ENCODE measurements at places on chromosomes 4 and X.

DNA sequence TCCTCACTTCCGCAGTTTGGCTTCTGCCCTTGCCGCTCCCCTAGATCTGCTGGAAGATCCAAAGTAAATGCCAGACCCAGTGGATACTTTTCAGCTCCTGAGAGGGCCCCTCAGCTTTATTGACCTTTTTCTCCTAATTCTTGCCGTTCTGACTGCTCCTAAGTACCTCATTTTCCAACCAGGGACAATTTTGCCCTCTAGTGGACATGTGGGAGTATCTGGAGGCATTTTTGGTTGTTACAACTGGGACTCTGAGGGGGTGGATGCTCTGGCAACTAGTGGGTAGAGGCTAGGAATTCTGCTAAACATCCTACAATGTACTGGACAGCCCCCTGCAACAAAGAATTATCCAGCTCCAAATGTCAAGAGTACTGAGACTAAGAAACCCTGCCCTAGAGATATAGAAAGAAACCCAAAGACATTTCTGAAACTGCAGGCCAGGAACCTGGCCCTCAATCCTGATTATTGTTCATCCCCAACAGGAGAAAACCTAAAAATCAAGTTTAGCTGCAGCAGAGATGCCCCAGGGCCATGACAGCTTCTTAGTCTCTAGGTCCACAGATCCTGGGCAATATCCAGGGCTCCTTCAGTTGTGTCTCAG is 3.4 kb downstream of the TEX13B start:
- H3K36me3 ChIP-seq: no peaks in the 10 kb centered on the region
- no peak for DNase-seq
- no peaks in the 10 kb centered on the region for H3K4me1 ChIP-seq
- no peaks in the 10 kb centered on the region for H3K27me3 ChIP-seq
- H3K27ac ChIP-seq: peak overlapping the region; percentile 49
- no peak overlapping the region for H3K4me3 ChIP-seq

GRCh38 chr4:77433418-77433733 is 172.2 kb upstream of the CXCL13 start:
- H3K36me3 ChIP-seq: no peaks in the 10 kb centered on the region
- H3K4me3 ChIP-seq: no peak overlapping the region
- DNase-seq: peak; percentile 42

- H3K4me1 ChIP-seq: no peaks in the 10 kb centered on the region
- DNase-seq: no peak
- no peak overlapping the region for H3K4me3 ChIP-seq
- H3K27me3 ChIP-seq: no peaks in the 10 kb centered on the region
- no peak overlapping the region for H3K27ac ChIP-seq
Observed at GRCh38 chr4:11072999-11073398, 355.7 kb downstream of the HS3ST1 start.

GRCh38 chr4:185532293-185532692 is 3.0 kb downstream of the PDLIM3 start:
- no peak for DNase-seq
- no peaks in the 10 kb centered on the region for H3K4me1 ChIP-seq
- no peaks in the 10 kb centered on the region for H3K36me3 ChIP-seq
- peaks cover 50% of the 10 kb centered on the region for H3K27me3 ChIP-seq

GRCh38 chr4:112167794-112168193 is 22.5 kb downstream of the FAM241A start:
- peak overlapping the region; percentile 21 for H3K27ac ChIP-seq
- no peaks in the 10 kb centered on the region for H3K27me3 ChIP-seq
- H3K4me1 ChIP-seq: peaks cover 28% of the 10 kb centered on the region
- peak; percentile 42 for DNase-seq

DNA sequence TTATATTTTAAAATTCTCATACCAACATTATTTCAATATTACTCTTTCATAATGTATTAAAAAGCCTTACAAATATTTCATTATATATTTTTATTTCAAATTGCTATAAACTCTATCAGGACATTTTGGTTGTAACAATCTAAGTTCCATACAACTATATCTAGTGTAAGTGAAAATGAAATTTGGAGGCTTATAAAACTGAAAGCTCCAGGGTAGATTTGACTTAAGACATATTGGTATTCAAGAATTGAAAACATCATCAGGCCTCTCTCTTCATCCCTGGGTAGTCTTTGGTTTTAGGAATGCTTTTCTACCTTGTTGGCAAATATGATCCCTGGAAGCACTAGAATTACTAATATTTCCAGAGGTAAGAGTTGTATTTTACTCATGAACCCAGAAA is 342.6 kb downstream of the DTHD1 start:
- H3K36me3 ChIP-seq: no peaks in the 10 kb centered on the region
- no peak overlapping the region for H3K4me3 ChIP-seq
- H3K27me3 ChIP-seq: no peaks in the 10 kb centered on the region
- no peaks in the 10 kb centered on the region for H3K4me1 ChIP-seq
- DNase-seq: no peak
- no peak overlapping the region for H3K27ac ChIP-seq

DNA sequence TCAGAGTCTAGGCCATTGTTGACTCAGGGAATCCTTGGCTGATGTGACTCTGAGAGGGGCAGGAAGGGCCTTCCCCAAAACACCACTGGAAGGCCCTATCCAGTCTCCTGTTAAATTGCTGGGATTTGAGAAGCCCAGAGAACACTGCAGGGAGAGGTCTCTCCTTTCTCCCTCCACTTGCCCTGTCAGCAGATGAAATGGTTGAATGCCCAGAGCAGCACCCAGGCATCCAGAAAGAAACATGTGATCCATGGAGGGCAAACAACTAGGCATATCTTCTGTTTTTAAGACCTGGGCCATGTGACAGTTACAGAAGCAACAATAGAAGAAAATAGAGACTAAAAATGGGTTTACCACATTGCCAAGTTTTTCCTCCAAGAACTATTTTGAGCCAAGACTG is 291.1 kb downstream of the QDPR start:
- H3K27ac ChIP-seq: no peak overlapping the region
- no peaks in the 10 kb centered on the region for H3K4me1 ChIP-seq
- no peak overlapping the region for H3K4me3 ChIP-seq
- H3K27me3 ChIP-seq: no peaks in the 10 kb centered on the region
- no peak for DNase-seq
- H3K36me3 ChIP-seq: no peaks in the 10 kb centered on the region

DNA sequence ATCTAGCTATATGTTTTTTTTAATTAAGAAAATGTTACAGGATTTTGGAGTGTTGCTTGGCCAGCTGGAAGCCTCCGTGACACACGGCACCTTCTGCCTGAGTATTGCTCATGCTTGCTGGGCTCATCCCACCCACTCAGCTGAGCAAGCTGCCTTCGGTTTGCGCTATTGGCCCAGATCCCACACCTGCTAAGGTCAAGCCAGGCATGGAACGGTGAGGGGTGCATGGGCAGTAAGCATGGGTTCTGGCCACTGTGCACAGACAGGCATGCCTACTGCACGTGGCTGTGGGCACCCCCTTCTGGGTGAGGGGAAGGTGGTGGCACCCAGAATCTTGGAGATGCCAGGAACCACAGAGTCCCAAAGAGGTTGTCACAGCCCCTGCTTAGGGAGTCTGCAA is 1178.4 kb upstream of the PCDH7 start:
- H3K36me3 ChIP-seq: no peaks in the 10 kb centered on the region
- no peak for DNase-seq
- H3K27ac ChIP-seq: no peak overlapping the region
- no peak overlapping the region for H3K4me3 ChIP-seq

GRCh38 chr4:63717384-63717783 is 691.9 kb downstream of the TECRL start:
- no peaks in the 10 kb centered on the region for H3K4me1 ChIP-seq
- no peak overlapping the region for H3K4me3 ChIP-seq
- no peak overlapping the region for H3K27ac ChIP-seq
- no peaks in the 10 kb centered on the region for H3K36me3 ChIP-seq
- no peak for DNase-seq

GRCh38 chr4:156396534-156396933 is 442.9 kb upstream of the CTSO start:
- H3K36me3 ChIP-seq: no peaks in the 10 kb centered on the region
- no peak overlapping the region for H3K27ac ChIP-seq
- H3K4me1 ChIP-seq: no peaks in the 10 kb centered on the region
- H3K4me3 ChIP-seq: no peak overlapping the region
- no peak for DNase-seq

- no peaks in the 10 kb centered on the region for H3K36me3 ChIP-seq
- no peak for DNase-seq
- H3K27ac ChIP-seq: no peak overlapping the region
- no peak overlapping the region for H3K4me3 ChIP-seq
- H3K27me3 ChIP-seq: peaks cover 11% of the 10 kb centered on the region
- H3K4me1 ChIP-seq: no peaks in the 10 kb centered on the region
Observed at GRCh38 chr4:140653718-140654494, 85.1 kb upstream of the UCP1 start.

GRCh38 chrX:11197671-11198070 is 86.5 kb downstream of the HCCS start:
- no peaks in the 10 kb centered on the region for H3K36me3 ChIP-seq
- H3K27ac ChIP-seq: no peak overlapping the region
- DNase-seq: no peak
- no peaks in the 10 kb centered on the region for H3K4me1 ChIP-seq

GRCh38 chrX:56554870-56555269 is 8.6 kb upstream of the UBQLN2 start:
- H3K4me3 ChIP-seq: no peak overlapping the region
- H3K36me3 ChIP-seq: peaks cover under 1% of the 10 kb centered on the region
- H3K4me1 ChIP-seq: no peaks in the 10 kb centered on the region
- DNase-seq: no peak
- H3K27ac ChIP-seq: no peak overlapping the region
- no peaks in the 10 kb centered on the region for H3K27me3 ChIP-seq

DNA sequence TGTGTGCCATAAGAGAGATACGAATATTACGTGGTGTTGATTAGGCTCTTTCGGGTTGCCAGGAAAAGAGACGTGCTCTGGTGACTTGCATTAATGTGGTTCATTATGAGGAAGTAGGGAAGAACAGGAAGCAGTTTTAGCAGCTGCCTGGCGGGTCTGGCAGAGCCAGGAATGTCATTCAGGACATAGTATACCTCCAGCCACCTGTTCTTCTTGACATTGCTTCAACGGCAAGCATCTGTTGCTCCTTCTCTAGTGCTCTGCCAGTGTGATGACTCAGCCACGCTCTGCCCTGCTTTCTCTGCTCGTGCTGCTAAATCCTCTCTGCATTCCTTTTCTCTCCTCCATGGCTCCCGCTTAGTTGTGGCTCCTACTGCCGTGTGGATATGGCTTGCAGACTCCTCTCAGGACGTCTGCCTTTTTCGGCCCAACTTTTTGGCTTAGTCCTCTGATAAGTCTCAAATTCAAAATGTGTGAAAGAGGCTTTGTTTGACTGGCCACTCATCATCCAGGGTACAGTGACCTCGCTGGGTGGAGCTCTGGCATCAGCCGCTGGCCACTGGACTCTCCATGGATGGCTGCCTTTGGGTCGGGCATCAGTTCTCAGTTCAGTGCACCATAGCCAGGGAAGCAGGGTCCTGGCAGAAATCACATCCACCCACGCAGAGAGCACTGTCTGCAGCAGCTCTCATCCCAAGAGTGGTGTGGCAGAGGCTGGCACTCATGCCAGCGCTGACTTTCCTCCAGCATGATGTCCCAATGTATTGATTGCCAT is 89.3 kb upstream of the KLF3 start:
- H3K4me3 ChIP-seq: no peak overlapping the region
- no peaks in the 10 kb centered on the region for H3K4me1 ChIP-seq
- no peak for DNase-seq
- H3K27me3 ChIP-seq: no peaks in the 10 kb centered on the region

DNA sequence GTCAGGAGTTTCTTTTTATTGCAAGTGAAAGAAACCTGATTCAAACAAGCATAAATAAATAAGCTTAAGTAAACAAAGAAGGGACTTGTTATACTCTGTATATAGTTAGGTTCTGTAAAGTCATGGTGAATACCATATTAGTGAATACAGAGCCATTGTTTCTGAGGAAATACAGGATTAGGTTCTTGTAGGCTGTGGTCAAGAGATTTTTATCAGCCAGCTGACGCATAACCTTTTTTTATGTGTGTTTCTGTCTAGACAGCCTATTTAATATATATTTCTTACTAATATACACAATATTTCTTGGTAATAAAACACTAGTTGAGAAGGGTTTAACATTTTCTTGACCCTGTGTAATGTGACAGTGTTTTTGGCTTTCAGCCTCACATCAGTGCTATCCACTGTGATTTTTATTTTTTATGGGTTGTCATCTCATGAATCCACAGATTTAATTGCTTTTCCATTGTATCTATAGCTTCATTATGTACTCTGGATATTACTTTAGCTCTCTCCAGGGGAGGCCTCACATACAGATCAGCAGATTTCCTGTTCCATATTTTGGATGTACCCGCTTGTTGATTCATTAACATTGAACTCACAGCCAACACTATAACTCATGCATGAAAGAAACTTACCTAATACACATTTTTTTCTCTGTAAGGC is 8.0 kb downstream of the HERC3 start:
- no peak overlapping the region for H3K27ac ChIP-seq
- no peak for DNase-seq
- H3K27me3 ChIP-seq: no peaks in the 10 kb centered on the region
- peaks cover 48% of the 10 kb centered on the region for H3K4me1 ChIP-seq
- H3K4me3 ChIP-seq: no peak overlapping the region
- peaks cover 56% of the 10 kb centered on the region for H3K36me3 ChIP-seq

DNA sequence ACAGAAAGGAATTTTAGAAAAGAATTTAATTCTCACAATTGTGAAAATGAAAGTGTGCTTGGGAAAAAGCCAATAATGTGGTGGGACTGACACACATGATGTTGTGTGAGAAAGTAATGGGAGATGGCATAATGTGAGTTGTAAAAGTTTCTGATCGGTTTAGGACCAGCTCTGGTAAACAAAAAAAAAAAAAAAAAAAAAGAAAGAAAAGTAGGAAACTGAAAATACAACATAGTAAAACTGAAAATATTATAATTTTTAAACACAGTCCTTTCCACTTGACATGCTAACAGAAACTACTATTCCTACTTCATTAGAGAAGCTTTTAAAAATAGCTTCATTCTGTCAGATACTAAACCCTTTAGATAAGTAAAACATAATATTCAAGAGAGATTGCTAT is 28.2 kb downstream of the RAP1GDS1 start:
- H3K27ac ChIP-seq: no peak overlapping the region
- H3K4me1 ChIP-seq: peaks cover 28% of the 10 kb centered on the region
- peak overlapping the region; percentile 13 for H3K4me3 ChIP-seq
- H3K36me3 ChIP-seq: peaks cover 18% of the 10 kb centered on the region

- DNase-seq: peak; percentile 20
- H3K36me3 ChIP-seq: no peaks in the 10 kb centered on the region
- no peaks in the 10 kb centered on the region for H3K4me1 ChIP-seq
- no peak within 1 kb of the TSS for H3K27ac ChIP-seq
Observed at GRCh38 chrX:106726485-106727437, at the start of gene RNF128. Gene RNF128, plus strand, starts transcription at chrX:106726701. Its CDS starts 213 bp downstream, at chrX:106726914.

- H3K36me3 ChIP-seq: no peaks in the 10 kb centered on the region
- no peak overlapping the region for H3K4me3 ChIP-seq
- no peak for DNase-seq
- no peaks in the 10 kb centered on the region for H3K27me3 ChIP-seq
- H3K27ac ChIP-seq: no peak overlapping the region
Observed at GRCh38 chrX:68415316-68415715, 18.0 kb downstream of the OPHN1 start.

GRCh38 chrX:23904096-23904495 is 3.6 kb downstream of the APOO start:
- H3K36me3 ChIP-seq: peaks cover 3% of the 10 kb centered on the region
- no peak for DNase-seq
- no peaks in the 10 kb centered on the region for H3K27me3 ChIP-seq

All from activated CD8-positive, alpha-beta T cell treated with anti-CD3 and anti-CD28 coated beads, Interleukin-2, amount 10 ng/mL, durations not matched to agents 7 days and 5 days (primary cell).